ENCODE measurements at places on chromosomes 3 and 15. TPM values are rescaled to one million over a fixed set of nuclear protein-coding genes. Genes with fewer than 3 reads are reported as not detected.

DNA sequence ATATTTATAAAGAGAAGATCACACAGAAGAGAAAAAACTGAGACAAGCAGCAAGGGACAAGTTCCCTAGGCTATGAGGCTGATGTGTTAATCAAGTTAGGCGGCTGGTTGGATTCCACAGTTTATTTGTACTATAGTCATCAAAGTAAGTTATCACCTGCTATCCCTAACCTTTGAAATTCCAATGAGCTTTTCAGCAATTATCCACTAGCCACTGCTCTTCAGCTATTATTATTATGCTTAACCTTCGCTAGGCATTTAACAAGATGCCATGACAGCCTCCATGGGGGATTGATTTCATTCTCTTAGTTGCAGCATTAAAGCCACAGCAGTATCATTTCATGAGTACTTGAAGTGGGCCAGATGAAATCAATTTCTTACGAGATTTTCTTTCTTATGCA lies 699.5 kb upstream of the NAALADL2 start:
- no peak overlapping the region for H3K4me3 ChIP-seq
- peaks cover 12% of the 10 kb centered on the region for H3K4me1 ChIP-seq
- H3K27ac ChIP-seq: no peak overlapping the region
- no peaks in the 10 kb centered on the region for H3K27me3 ChIP-seq

DNA sequence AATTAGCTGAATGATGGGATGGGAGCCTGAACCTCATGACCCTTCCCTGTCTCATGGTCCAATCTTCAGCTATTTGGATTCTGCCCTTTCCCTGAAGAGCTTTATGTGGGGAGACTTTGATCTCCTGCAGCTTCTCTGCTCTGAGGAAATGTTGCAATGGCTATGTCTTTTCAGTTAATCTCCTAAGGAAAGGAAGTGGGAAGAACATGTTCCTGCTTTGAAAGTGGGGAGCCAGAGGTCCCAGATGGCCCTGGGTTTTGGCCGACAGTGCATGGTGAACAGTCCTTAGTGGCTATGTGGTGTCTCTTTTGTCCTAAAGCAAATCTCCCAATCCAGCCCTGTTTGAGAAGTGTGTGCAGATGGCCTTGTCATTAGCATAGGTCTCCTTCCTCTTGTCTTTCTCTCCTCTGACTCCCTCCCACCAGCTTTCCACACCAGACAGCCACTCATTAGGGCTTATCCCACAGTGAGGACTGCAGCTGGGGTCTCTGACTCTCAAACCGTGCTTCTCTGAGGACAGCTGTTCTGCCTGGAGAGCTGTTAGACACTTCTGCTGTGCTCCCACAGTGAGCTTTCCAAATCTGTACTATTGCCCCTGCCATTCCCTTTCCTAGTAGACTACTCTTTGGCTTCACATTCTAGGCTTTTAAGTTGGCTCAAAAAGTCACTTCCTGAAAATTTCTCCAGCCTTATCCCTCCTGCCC lies 365.8 kb upstream of the UMPS start:
- DNase-seq: no peak
- H3K4me1 ChIP-seq: peaks cover 19% of the 10 kb centered on the region
- H3K27me3 ChIP-seq: no peaks in the 10 kb centered on the region

- peak overlapping the region; percentile 92 for H3K27ac ChIP-seq
- H3K36me3 ChIP-seq: peaks cover 1% of the 10 kb centered on the region
- H3K4me1 ChIP-seq: peaks cover 55% of the 10 kb centered on the region
- H3K4me3 ChIP-seq: no peak overlapping the region
- no peak for DNase-seq
These were observed 92.4 kb downstream of the TOP2B start for GRCh38 chr3:25572336-25572735.

The A4GNT gene
- not detected for total RNA-seq

The TMEM40 gene
- total RNA-seq: not detected

The ISLR2 gene
- total RNA-seq: 2.9 TPM

The P2RY12 gene
- not detected for total RNA-seq

Measured in chondrocyte (in vitro differentiated cells).